ENCODE measurements at places on chromosomes 1 and 21. TPM values are rescaled to one million over a fixed set of nuclear protein-coding genes. Genes with fewer than 3 reads are reported as not detected.

SH2D1B gene
- not detected for total RNA-seq

GOLT1A gene
- total RNA-seq, result not detected

DNA sequence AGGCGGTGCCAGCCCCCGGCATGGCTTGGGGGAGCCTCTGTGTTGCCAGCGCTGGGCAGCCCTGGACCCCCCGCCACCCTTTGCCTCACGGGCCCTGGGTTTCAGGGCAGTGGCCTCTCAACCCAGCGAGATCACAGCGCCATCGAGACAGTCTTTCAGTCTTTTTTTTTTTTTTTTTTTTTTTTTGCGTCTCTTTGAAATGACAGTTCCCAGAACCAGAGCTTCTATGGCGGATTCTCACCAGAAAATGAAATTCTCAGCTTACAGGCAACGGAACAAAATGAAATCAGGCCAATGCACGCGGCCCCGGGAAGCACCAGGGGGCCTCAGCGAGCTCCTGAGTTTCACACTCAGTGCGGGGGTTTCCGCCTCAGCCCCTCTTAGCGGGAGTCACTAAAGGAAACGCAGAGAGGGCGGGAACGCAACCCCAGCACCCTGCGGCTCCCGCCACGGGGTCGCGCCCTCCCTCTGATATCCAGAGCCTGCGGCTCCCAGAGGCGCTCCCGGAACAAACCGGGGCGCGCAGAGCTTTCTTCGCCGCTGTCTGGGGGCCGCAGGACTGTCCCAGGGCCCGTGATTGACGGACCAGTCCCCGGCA, 8.0 kb upstream of the COL6A1 start:
- no peak for DNase-seq

- DNase-seq, result no peak
These were observed 165.3 kb downstream of the PRDM16 start for GRCh38 chr1:3234281-3234680.

- no peak for DNase-seq
These were observed 111.9 kb upstream of the KAZN start for GRCh38 chr1:14486401-14487201.

DNA sequence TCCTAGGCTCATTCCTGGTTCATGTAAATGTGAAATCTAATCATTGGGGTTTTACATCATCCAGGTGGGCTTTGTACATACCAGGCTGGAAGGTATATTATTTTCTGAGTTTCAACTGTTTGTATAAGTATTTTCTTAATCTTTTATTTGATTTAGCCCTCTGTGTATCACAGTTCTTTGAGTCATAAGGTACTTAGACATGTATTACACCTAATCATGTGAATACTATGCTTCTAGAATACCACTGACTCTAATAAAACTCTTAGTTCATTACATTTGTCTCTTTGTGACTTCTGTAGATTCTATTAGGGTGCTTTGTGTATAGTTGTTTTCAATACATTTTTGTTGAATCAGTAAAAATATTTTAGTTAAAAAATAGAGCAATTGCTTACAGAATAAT, 92.8 kb downstream of the ZFYVE9 start:
- DNase-seq, result no peak

GRCh38 chr1:236800623-236801022, 5.5 kb downstream of the MTR start:
- DNase-seq, result no peak

DNA sequence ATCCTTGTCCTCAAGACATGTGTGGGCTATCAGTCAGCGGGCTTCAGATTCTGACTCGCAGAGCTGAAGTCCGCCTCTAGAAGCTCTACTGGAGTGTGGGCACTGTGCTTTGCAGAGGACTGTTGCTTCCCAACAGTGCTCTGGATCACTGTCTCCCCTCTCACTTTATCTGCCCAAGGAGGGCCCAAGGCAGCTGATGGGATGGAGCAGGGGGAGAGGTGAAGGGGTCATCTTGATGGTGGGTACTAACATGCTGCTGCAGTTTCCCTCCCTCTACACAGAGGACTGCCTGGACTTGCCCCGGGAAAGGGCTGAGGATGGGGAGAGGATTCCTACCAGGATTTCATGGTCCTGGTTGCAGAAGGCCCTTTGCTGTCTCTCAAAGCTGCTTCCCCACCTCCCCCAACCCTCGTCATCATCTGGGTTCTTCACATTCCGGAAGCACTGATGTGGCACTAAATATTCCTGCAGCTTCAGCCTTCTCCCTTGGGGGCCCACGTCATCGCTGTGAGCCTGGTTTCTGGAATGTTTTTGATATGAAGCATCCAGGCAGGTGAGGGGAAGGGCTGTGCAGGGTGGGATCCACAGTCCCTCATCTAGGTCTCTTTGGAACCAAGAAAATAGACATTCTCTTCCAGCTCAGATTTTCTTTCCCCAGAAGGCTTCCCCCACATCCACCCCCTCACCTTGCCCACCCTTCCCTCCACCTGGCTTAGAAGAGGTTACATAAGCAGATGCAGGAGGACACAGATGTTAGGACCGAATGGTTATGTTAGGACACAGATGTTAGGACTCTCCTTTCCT, 23.2 kb downstream of the NUAK2 start:
- peak; percentile 32 for DNase-seq

DNA sequence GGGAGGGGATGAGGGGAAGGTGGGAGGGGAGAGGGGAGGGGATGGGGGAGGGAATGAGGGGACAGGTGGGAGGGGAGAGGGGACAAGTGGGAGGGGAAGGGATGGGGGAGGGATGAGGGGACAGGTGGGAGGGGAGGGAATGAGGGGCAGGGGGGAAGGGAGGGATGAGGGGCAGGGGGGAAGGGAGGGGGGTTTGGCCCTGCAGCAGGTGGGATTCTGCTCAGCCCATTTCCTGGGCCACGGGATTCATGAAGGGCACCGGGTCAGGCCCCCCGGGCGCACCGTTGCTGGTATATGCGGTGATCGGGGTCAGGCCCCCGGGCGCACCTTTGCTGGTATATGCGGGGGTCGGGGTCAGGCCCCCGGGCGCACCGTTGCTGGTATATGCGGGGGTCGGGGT, 15.1 kb upstream of the SAMD11 start:
- DNase-seq, result no peak

Measured in SK-MEL-5 (cell line).